ENCODE measurements at places on chromosomes 12 and 14. TPM values are rescaled to one million over a fixed set of nuclear protein-coding genes. Genes with fewer than 3 reads are reported as not detected.

- no peaks in the 10 kb centered on the region for H3K36me3 ChIP-seq
- peaks cover 12% of the 10 kb centered on the region for H3K4me1 ChIP-seq
- H3K4me3 ChIP-seq, result no peak overlapping the region
- peak overlapping the region; percentile 57 for H3K27ac ChIP-seq
Measured at GRCh38 chr12:106954462-106955376, 988 bp upstream of the TMEM263 start.

The SMARCC2 gene
- 198 TPM for total RNA-seq

The EPS8 gene
- total RNA-seq, result 0.96 TPM

DNA sequence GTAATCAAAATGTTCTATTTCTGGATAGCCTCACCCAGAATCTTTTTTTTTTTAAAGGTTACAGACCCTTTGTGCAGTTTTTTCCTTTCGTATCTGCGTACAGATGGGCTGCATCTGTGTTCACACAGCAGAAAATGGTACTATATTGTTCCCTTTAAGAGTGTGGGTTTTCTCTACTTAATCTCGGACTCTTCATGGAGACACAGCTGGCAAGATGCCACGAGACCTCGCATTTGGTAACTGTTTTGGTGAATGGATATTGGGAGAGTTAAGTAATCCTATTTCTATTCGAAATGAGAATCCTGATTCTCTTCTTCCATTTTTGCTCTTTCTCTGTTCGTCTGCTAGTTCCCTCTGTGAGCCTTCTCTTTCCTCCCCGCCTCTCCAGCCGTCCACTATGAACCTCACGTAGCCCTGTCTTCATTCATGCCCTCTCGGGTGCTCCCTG, 85.7 kb downstream of the SAMD4A start:
- H3K4me3 ChIP-seq, result no peak overlapping the region
- no peak overlapping the region for H3K27ac ChIP-seq
- no peak for DNase-seq
- H3K36me3 ChIP-seq, result no peaks in the 10 kb centered on the region
- no peaks in the 10 kb centered on the region for H3K27me3 ChIP-seq
- H3K4me1 ChIP-seq, result peaks cover 4% of the 10 kb centered on the region

DNA sequence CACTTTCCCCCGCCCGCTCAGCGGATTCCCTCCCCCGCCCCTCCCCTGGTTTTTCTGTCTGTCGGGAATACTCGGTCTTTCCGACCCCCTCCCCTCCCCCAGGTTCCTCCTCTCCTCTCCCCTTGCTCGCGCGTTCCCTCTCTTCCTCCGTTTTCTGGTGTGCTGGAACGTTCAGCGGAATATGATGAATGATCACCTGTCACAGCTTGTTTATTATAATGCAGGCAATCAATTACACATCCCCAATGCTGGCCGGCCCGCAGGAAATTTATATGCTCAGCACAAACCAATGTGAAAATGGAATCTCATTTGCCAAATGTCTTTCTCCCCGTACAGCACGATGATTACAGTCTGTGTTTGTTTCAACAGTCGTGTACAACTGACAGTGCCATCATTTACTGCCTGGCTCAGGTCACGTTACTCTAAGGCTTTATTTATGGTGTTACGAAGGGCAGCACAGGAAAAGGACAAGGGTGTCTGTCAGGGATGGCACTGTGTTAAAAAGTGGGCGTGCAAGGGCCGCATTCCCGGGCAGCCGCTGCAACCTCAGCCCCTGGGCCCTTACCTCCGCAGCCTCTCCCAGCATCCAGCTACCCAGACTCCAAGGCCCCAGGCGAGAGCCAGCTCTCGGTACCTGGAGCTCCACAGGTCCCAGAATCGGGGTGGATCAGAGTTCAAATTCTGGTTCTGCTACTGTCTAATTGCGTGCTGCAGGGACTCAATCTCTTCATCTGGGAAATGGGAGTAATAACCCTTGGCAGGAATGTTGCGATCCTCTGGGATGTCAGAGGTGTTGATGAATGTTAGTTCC, 24.7 kb upstream of the MAP1LC3B2 start:
- no peak for DNase-seq
- no peaks in the 10 kb centered on the region for H3K27me3 ChIP-seq
- H3K4me1 ChIP-seq, result peaks cover 46% of the 10 kb centered on the region
- no peaks in the 10 kb centered on the region for H3K36me3 ChIP-seq
- H3K27ac ChIP-seq, result no peak overlapping the region

GRCh38 chr12:104303538-104304151, at the start of gene EID3:
TSS of gene EID3 (plus strand) at chr12:104303739. CDS start at chr12:104303935, 196 bp downstream.
- DNase-seq, result peak; percentile 89
- peak within 1 kb of the TSS; percentile 74 for H3K27ac ChIP-seq
- no peaks in the 10 kb centered on the region for H3K27me3 ChIP-seq
- peak within 1 kb of the TSS; percentile 73 for H3K4me3 ChIP-seq
- peaks cover 15% of the 10 kb centered on the region for H3K4me1 ChIP-seq
- H3K36me3 ChIP-seq, result no peaks in the 10 kb centered on the region

- H3K36me3 ChIP-seq, result no peaks in the 10 kb centered on the region
- DNase-seq, result no peak
- H3K27me3 ChIP-seq, result no peaks in the 10 kb centered on the region
Measured at GRCh38 chr12:115945491-115945885, 332.0 kb downstream of the MED13L start.

- H3K27ac ChIP-seq, result no peak overlapping the region
- H3K27me3 ChIP-seq, result no peaks in the 10 kb centered on the region
- no peak for DNase-seq
- no peaks in the 10 kb centered on the region for H3K36me3 ChIP-seq
- no peak overlapping the region for H3K4me3 ChIP-seq
- no peaks in the 10 kb centered on the region for H3K4me1 ChIP-seq
Measured at GRCh38 chr12:123013185-123014095, 33.0 kb downstream of the ARL6IP4 start.

GRCh38 chr12:66196806-66197205, 7.8 kb downstream of the IRAK3 start:
- no peak overlapping the region for H3K4me3 ChIP-seq
- DNase-seq, result peak; percentile 64
- peak overlapping the region; percentile 29 for H3K27ac ChIP-seq
- no peaks in the 10 kb centered on the region for H3K36me3 ChIP-seq
- H3K27me3 ChIP-seq, result no peaks in the 10 kb centered on the region

The ORMDL2 gene
- total RNA-seq, result 43.1 TPM

The PNMA1 gene
- 29.6 TPM for total RNA-seq

DNA sequence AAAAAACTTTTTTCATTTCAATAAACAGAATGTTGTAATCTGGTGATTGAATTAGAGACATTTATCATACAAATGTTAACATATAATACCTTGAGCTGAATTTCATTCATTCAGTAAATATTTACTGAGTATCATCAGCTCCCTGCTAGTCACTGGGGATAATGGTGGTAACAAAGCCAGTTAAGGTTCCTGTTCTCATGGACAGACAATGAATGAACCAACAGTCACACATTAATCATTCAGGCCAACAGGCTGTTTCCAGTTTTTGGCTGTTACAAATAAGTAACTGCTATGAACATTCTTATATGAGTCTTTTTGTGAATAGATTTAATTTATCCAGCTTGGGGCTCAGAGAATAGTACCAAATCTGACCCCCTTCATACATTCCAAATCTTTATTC, 13.5 kb downstream of the EXD2 start:
- H3K27me3 ChIP-seq, result no peaks in the 10 kb centered on the region
- H3K36me3 ChIP-seq, result no peaks in the 10 kb centered on the region

The FITM1 gene
- 2.6 TPM for total RNA-seq

The GPR68 gene
- total RNA-seq, result 0.53 TPM

The IL31 gene
- not detected for total RNA-seq

The C12orf54 gene
- total RNA-seq, result not detected

GRCh38 chr14:102910442-102910841, 12.0 kb upstream of the AMN start:
- H3K4me1 ChIP-seq, result peaks cover 44% of the 10 kb centered on the region
- no peak for DNase-seq
- H3K27ac ChIP-seq, result no peak overlapping the region

GRCh38 chr12:107512391-107512790, 173.2 kb upstream of the PWP1 start:
- DNase-seq, result no peak
- H3K4me3 ChIP-seq, result no peak overlapping the region
- no peaks in the 10 kb centered on the region for H3K4me1 ChIP-seq
- no peak overlapping the region for H3K27ac ChIP-seq
- H3K27me3 ChIP-seq, result no peaks in the 10 kb centered on the region

GRCh38 chr14:68788996-68789820, 3.7 kb downstream of the ZFP36L1 start:
- H3K27ac ChIP-seq, result peak overlapping the region; percentile 100
- peak; percentile 88 for DNase-seq
- H3K4me3 ChIP-seq, result peak overlapping the region; percentile 100
- H3K4me1 ChIP-seq, result peaks cover 32% of the 10 kb centered on the region
- no peaks in the 10 kb centered on the region for H3K36me3 ChIP-seq

DNA sequence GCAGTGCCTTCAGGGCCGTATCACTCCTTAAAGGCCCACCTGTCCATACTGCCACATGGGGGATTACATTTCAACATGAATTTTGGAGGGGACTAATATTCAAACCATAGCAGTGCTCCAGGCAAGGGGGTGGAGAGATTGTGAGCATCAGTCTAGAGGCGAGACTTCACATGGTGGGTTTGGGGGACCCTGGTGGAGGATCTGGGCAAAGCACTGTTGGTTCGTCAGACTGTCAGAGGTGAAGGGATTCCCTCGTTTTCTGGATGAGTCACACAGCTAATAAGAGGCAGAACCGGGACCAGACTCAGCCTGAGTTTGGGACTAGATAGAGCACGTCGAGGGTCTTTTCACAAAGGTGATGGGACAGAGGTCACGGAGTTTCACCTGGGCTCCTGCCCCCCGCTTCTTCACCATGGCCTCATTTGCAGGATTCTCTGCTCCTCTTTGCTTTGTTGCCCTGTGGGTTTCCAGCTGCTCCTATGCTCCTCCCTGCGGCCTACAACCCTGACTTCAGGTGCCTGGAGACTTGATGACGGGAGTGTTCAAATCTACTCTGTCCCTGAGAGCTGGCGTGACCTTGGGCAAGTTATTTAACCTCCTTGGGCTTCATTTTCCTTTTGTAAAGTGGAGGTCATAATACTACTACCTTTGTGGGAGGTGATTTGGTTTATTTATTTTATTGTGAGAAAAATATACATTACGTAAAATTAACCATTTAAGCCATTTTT, 41.5 kb downstream of the TEAD4 start:
- no peaks in the 10 kb centered on the region for H3K4me1 ChIP-seq
- no peaks in the 10 kb centered on the region for H3K36me3 ChIP-seq
- no peak overlapping the region for H3K27ac ChIP-seq
- DNase-seq, result no peak
- H3K4me3 ChIP-seq, result no peak overlapping the region
- no peaks in the 10 kb centered on the region for H3K27me3 ChIP-seq

- peak; percentile 78 for DNase-seq
- H3K27me3 ChIP-seq, result peaks cover 2% of the 10 kb centered on the region
Measured at GRCh38 chr12:120971299-120972180, 6.8 kb upstream of the HNF1A start.

The P3H3 gene
- 0.22 TPM for total RNA-seq

The BDKRB2 gene
- total RNA-seq, result not detected

DNA sequence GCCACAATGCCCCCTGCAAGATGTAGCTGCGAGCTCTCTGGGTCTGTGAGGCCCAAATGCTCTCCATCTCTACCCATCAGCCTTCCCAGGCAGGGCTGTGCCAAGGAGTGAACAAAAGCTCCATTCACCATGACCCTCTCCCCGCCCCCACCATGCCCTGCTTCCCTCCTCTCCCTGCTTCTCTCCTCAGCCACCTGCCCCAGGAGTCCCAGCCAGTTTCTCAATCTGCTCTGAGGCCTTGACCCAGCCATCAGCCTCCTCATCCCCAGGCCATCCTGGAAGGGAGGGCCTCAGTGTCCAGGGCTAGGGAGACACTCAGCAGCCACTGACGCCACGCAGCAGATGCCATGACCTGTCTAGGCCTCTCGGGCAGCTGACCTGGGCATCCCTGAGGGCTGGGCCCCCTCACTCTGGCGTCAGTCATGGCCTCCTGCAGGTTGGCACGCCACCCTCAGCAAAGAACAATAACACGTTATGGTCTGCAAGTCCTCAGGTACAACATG, 8.5 kb upstream of the KRT5 start:
- no peak overlapping the region for H3K27ac ChIP-seq
- H3K27me3 ChIP-seq, result no peaks in the 10 kb centered on the region
- no peaks in the 10 kb centered on the region for H3K4me1 ChIP-seq
- no peak for DNase-seq
- no peak overlapping the region for H3K4me3 ChIP-seq

GRCh38 chr14:73232984-73233383, 4.3 kb upstream of the PAPLN start:
- peaks cover 4% of the 10 kb centered on the region for H3K27me3 ChIP-seq
- H3K36me3 ChIP-seq, result peaks cover 5% of the 10 kb centered on the region
- H3K27ac ChIP-seq, result no peak overlapping the region
- peaks cover 18% of the 10 kb centered on the region for H3K4me1 ChIP-seq

GRCh38 chr12:27429606-27430005, 16.9 kb upstream of the SMCO2 start:
- no peak overlapping the region for H3K27ac ChIP-seq
- no peaks in the 10 kb centered on the region for H3K27me3 ChIP-seq
- H3K4me1 ChIP-seq, result no peaks in the 10 kb centered on the region
- DNase-seq, result no peak
- no peaks in the 10 kb centered on the region for H3K36me3 ChIP-seq
